SK-N-SH treated with all-trans-retinoic acid at 6 μM for 48 hours (cell line): ENCODE measurements at places on chromosomes 13 and 19.

- ATAC-seq = no peak
Measured at GRCh38 chr19:53865523-53865917, 2.2 kb upstream of the MYADM start.

DNA sequence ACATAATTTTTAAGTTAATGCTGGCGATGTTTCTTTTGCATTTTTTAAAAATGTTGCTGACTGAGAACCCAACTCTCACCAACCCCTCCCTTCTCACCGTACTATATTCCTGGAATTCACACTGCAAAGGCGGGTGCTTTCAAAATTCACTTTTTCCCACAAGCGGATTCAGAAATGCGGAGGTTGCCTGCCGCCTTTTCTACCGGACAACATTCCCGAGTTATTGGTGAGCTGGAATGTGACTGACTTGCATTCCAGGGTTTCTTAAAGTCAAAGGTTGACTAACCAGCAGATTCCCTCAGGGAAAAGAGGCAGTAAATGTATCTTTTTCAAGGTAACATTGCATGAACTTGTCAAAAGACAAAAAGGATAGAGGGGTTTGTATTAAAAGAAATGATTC is 113.3 kb downstream of the RAB20 start:
- peak; percentile 43 for ATAC-seq

GRCh38 chr19:47778954-47779351 is 450 bp downstream of the SELENOW start:
- ATAC-seq = peak; percentile 34

- no peak for ATAC-seq
Measured at GRCh38 chr19:48499316-48500090, 12.1 kb downstream of the LMTK3 start.

GRCh38 chr13:106505295-106505694 is 30.2 kb downstream of the EFNB2 start:
- ATAC-seq = no peak

- ATAC-seq = no peak
Measured at GRCh38 chr19:34131100-34131499, 41.2 kb upstream of the LSM14A start.

- no peak for ATAC-seq
Measured at GRCh38 chr13:113049521-113049941, 56.1 kb upstream of the F7 start.

GRCh38 chr13:109241160-109241559 is 545.2 kb downstream of the IRS2 start:
- ATAC-seq = no peak

- no peak for ATAC-seq
Measured at GRCh38 chr13:99290894-99291293, 16.3 kb downstream of the GPR183 start.

DNA sequence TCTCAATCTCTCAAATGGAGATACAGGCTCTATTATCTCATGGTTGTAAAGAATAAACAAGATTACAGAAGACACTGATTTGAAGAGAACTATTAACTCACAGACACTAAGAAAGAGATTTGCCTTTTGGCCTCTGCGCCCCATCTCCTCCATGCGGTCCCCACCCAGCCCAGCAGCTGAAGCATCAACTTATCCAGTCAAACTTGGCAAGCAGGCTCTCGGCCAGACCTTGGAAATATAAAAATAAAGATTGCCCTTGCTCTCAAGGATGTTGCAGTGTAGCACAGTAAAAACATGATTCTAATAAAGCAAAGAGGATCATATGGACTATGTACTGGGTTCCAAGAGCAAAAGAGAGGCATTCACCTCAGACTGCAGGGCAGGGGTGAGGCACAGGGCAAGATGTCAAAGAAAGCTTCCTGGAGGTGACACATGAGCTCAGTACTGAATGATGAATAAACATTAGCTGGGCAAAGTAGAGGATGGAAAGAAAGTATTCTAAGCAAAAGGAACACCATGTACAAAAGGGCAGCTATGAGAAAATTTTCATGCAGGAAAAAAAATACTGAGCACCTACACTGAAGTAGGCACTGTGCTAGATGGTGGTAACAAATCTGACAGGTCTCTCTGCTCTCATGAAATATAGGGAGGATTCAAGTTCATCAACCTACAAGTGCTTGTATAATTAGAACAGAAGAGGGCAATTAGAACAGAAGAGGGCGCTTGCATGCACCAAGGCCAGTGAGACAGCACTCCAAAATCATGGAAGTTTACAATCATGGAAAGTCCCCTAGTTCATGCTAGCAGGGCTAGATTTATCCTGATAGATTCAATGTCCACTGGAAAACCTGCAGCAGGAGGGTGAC is 85.0 kb downstream of the SACS start:
- no peak; the same call in 2 of the 3 replicates for ATAC-seq

DNA sequence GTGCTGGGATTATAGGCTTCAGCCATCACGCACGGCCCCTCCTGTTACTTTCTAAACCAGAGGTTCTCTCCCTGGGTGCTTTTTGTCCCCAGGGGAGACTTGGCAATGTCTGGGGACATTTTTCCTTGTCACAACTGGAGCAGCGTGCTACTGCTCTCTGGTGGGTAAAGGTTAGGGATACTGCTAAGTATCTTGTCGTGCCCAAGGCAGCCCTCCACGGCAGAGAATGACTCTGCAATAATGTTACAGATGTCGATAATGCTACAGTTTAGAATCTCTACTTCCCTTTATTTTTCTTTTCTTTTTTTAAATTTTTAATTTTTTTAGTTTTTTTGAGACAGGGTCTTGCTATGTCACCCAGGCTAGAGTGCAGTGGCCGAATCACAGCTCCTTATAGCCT is 38.0 kb downstream of the ADGRE1 start:
- peak; percentile 5; the same call in 2 of the 3 replicates for ATAC-seq

DNA sequence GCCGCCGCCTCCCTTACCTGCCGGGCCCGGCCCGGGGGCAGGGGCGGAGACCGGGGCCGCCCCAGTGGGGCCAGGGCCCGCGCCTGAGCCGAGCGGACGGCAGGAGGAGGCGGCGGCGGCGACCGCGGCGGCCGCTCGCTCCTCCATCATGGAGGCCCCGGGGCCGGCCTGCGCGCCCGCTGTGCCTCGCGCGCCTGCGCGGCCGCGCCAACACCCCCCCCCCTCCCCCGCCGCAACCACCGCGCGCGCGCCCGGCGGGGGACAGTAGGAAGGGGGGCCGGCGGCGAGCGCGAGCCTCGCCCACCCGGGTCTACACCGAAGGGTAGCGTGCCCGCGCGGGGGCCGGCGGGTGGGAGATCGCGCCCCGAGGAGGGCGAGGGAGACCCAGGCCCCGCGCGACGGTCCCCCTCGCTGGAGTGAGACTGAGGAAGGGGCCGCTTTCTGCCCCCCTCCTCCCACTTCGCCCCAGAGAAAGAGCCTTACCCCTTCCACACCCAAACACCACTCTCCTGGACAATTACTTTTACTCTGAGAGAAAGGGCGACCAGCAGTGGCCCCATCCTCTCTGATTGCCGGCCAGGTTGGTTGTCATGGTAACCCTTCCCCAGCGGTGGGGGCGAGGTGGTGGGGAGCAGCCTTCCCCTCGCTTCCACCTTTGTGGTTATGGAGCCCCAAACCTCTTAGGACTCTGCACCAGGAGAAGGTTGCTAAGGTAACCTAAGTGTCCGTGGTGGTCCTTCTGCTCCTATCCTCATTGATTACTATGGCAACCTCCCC is at the start of gene STRN4:
Gene STRN4 (minus strand): TSS at position 170 of the 777 bp plus-strand sequence. CDS start 20 bp downstream, at position 150.
- ATAC-seq = peak; percentile 32

GRCh38 chr19:4737955-4738600 is 14.4 kb upstream of the DPP9 start:
- ATAC-seq = no peak

GRCh38 chr13:73065665-73066340 is 7.0 kb downstream of the KLF5 start:
- ATAC-seq = no peak

DNA sequence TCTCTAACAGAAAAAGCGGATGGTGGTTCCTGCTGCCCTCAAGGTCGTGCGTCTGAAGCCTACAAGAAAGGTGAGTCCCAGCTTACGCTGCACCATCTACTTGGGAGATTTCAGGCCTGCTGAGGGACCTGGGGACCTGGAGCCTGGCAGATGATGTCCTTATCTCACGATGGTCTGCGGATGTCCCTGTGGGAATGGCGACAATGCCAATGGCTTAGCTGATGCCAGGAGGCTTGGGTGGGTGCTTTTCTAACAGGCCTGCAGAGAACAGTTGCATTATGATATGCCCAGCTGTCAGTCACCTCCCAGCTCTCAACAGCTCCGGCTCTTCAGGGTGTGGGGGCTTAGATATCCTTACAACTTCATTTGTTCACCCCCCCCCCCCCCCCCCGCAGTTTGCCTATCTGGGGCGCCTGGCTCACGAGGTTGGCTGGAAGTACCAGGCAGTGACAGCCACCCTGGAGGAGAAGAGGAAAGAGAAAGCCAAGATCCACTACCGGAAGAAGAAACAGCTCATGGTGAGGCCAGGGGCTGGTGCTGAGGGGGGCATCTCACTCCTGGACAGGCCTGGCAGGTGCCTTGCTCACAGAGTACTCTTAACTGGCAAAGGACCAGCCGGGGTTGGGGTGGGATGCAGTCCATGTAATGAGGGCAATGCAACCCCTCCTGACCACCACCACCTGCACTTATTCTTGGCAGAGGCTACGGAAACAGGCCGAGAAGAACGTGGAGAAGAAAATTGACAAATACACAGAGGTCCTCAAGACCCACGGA is 3.8 kb downstream of the RPL13A start:
- ATAC-seq = no peak

DNA sequence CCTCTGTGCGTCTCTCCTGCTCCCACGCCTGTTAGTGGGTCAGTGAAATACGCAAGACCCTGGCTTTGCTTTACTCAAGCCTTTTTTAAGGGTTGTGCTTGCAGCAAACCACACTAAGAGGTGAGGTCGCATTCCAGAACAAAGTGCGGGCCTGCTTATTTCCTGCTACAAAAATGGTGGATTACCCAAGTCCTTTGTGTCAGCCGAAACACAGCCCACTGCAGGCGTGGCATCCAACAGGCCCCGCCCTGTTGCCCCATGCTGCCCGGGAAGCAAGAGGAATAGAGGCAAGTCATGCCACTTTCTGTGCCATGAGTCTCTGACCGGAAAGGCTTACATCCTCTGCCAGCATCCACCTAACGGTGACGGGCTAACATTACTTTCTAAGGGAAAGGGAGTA is 7.7 kb upstream of the IRS2 start:
- no peak for ATAC-seq

- ATAC-seq = no peak
Measured at GRCh38 chr19:28010656-28011055, 1202.3 kb downstream of the UQCRFS1 start.

GRCh38 chr19:43265664-43266025 is 3.7 kb downstream of the PSG9 start:
- peak; percentile 21; the same call in 1 of the 3 replicates for ATAC-seq

- no peak for ATAC-seq
Measured at GRCh38 chr19:46090444-46090843, 34.0 kb downstream of the IGFL3 start.

- ATAC-seq = peak; percentile 59
Measured at GRCh38 chr19:3176715-3177501, 1.7 kb upstream of the S1PR4 start.

- no peak for ATAC-seq
Measured at GRCh38 chr19:16069813-16070365, 6.4 kb upstream of the TPM4 start.

- ATAC-seq = no peak
Measured at GRCh38 chr19:1896508-1896907, 8.7 kb upstream of the ADAT3 start.

- no peak for ATAC-seq
Measured at GRCh38 chr13:40137400-40137799, 481.9 kb downstream of the COG6 start.

- ATAC-seq = no peak
Measured at GRCh38 chr13:35346494-35346893, 130.0 kb downstream of the MAB21L1 start.

GRCh38 chr13:79710376-79710775 is 229.4 kb downstream of the NDFIP2 start:
- no peak for ATAC-seq

DNA sequence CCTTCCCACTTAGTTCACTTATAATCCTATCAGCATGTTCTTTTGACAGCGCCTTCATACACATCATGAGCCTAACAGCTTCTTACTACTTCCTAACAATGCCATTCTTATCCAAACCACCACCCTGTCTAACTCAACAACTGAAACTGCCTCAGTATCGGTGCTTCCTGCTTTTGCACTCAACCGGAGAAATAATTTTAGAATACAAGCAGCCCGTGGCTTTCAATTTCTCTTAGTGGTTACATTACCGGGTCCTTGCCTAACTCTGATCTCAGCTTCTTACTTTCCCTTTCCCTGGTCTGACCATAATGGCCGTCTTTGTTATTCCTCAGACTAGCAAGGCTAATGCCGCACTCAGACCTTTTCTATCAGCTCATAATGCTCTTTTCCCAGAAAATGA is 17.0 kb downstream of the ZFP82 start:
- no peak for ATAC-seq

- peak; percentile 83 for ATAC-seq
Measured at GRCh38 chr19:18401580-18402112, 4.2 kb upstream of the LRRC25 start.

- peak; percentile 44 for ATAC-seq
Measured at GRCh38 chr13:49584771-49585182, 581 bp downstream of the RCBTB1 start.

DNA sequence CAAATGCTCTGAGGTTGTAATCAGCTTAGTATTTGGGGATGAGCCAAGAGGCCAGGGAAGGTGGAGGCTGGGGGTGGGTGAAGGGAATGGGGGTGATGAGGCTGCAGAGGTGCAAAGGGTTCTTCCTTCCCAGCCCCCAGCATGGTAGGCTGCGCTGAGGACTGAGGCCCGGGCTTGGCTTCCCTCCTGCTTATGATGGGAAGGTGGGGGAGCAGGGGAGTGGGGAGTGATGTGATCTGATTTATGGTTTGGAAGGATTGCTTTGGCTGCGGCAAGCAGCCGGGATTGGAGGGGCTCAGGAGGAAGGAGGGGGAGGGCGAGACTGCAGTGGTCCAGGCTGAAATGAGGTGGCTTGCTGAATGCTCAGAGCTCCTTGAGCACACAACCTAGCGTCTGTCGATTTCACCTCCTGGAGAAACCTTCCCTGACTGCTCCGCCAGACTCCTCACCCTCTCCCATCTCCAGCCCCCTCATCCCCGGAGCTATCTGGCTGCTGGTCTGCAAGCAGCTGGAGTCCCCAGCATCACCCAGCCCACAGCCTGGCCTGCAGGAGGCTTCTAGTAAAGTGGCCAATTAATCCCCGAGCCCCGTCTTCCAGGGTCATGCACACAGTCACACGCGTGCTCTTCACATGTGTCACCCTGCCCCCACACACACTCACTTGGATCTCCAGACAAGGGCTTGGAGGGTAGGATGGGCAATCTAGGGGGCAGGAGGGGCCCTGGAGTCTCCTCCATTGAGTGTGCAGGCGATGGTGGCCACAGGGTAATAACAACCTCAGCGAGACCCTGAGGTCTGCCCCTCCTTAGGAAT is 757 bp upstream of the CLEC11A start:
- no peak for ATAC-seq

DNA sequence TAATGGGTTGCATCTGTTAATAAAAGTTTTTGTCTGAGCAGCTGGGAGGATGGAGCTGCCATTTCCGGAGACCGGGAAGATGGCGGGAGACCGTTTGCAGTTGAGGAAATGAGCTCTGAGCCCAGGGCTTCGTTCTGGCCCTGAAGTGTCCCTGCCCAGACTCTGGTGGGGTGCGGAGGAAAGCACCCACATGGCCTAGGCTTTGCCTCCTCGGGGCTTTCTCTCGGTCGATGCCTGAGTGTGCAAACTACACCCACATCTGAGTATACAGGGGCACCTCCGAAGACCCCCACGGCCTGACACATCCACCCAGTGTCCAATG is 15.6 kb upstream of the NANOS3 start:
- no peak for ATAC-seq
